Kidney (tissue), 22 donors: ENCODE measurements at places on chromosomes 1 and 21. TPM values are rescaled to one million over a fixed set of nuclear protein-coding genes. Genes with fewer than 3 reads are reported as not detected.

DNA sequence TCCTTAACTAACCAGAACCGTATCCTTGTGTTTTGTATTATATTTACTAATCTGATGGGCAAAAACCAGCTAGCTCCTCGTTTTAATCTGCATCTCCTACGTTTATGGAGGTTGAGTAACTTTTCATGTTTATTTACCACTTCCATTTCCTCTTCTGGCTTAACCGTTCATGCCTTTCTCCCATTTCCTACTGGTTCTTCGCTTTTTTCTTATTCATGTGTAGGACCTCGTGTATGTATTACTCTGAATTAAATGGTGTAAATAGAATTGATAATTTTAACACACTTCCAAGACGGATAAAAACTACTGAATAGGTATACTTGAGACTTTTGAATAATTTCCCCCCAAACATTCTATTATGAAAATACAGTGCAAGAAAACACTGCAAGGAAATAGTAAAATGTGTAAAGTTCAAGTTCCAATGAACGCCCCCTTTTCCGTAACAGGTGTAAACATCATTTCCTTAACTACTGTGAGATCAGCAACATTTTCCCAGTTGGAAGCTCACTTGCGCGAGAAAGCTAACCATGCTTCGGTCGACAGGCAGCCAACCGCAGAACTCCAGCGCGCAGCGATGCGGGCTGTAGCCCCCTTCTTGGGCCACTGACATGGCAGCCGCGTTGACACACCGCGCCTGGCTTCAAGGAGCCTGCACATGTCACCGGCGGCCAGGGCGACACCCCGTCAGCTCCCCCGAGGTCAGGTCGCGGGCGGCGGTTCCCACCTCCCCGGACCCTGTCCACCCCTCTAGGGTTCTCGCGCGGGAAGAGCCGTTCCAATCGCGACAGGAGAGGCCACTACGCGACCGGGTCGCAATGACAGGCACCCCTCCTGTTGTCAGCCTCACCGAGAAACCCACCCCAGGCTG lies 816 bp downstream of the EDEM3 start:
- no peaks in the 10 kb centered on the region for H3K4me1 ChIP-seq
- no peaks in the 10 kb centered on the region for H3K27me3 ChIP-seq
- H3K4me3 ChIP-seq, result peak overlapping the region; percentile 92
- peak overlapping the region; percentile 97 for H3K27ac ChIP-seq
- no peak for DNase-seq

GRCh38 chr1:155012026-155012546 lies 9.5 kb downstream of the ZBTB7B start:
- H3K4me1 ChIP-seq, result peaks cover 18% of the 10 kb centered on the region
- DNase-seq, result peak; percentile 62
- peak overlapping the region; percentile 28 for H3K27ac ChIP-seq
- no peak overlapping the region for H3K4me3 ChIP-seq
- no peaks in the 10 kb centered on the region for H3K36me3 ChIP-seq

GRCh38 chr21:28256420-28256831 lies 736.3 kb downstream of the LTN1 start:
- peak overlapping the region; percentile 11 for H3K4me3 ChIP-seq
- no peaks in the 10 kb centered on the region for H3K36me3 ChIP-seq
- DNase-seq, result peak; percentile 14
- H3K4me1 ChIP-seq, result peaks cover 6% of the 10 kb centered on the region
- peak overlapping the region; percentile 71 for H3K27ac ChIP-seq

- H3K36me3 ChIP-seq, result no peaks in the 10 kb centered on the region
- no peak overlapping the region for H3K27ac ChIP-seq
- H3K4me1 ChIP-seq, result peaks cover 26% of the 10 kb centered on the region
- no peaks in the 10 kb centered on the region for H3K27me3 ChIP-seq
Measured at GRCh38 chr1:3771108-3772026, 1.2 kb upstream of the SMIM1 start.

- H3K27ac ChIP-seq, result no peak overlapping the region
- no peak overlapping the region for H3K4me3 ChIP-seq
- H3K27me3 ChIP-seq, result peaks cover 2% of the 10 kb centered on the region
- no peak for DNase-seq
- no peaks in the 10 kb centered on the region for H3K36me3 ChIP-seq
- H3K4me1 ChIP-seq, result peaks cover 2% of the 10 kb centered on the region
Measured at GRCh38 chr1:1179346-1179982, 5.8 kb downstream of the TTLL10 start.

- H3K27ac ChIP-seq, result no peak overlapping the region
- H3K4me1 ChIP-seq, result no peaks in the 10 kb centered on the region
- no peak for DNase-seq
- H3K36me3 ChIP-seq, result no peaks in the 10 kb centered on the region
Measured at GRCh38 chr1:6953216-6953615, 168.0 kb downstream of the CAMTA1 start.

DNA sequence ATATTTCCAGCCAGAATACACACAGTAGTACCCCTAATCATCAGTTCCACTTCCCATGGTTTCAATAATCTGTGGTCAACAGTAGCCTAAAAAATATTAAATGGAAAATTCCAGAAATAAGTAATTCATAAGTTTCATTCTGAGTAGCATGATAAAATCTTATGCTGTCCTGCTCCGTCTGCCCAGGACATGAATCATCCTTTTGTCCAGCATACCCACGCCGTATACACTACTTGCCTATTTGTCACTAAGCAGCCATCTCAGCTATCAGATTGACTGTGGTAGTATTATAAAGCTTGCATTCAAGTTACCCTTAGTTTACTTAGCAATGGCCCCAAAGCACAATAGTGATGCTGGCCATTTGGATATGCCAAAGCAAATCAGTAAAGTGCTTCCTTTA lies 118.7 kb downstream of the SLC5A9 start:
- H3K4me3 ChIP-seq, result no peak overlapping the region
- H3K36me3 ChIP-seq, result no peaks in the 10 kb centered on the region
- H3K27ac ChIP-seq, result no peak overlapping the region

DNA sequence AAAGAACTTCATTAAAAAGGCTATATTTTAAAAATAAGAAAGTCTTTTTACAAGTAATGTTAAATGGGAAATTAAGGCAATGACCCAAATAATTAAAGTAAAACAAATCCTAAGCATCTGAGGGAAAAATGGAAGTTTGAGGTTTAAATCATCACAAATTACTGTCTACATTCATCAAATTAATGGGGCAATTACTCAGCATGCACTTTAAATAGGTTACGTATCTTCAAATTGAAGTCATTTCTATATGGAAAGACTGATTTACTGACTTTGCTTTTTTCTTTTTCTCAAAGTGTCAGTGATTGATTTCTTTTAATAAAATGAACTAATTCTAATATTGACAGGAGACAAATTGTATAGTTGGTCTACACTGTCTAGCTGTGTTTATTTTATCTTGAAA lies 1452.3 kb downstream of the NCAM2 start:
- DNase-seq, result no peak
- no peaks in the 10 kb centered on the region for H3K36me3 ChIP-seq
- no peak overlapping the region for H3K4me3 ChIP-seq
- H3K27ac ChIP-seq, result no peak overlapping the region
- H3K27me3 ChIP-seq, result no peaks in the 10 kb centered on the region

DNA sequence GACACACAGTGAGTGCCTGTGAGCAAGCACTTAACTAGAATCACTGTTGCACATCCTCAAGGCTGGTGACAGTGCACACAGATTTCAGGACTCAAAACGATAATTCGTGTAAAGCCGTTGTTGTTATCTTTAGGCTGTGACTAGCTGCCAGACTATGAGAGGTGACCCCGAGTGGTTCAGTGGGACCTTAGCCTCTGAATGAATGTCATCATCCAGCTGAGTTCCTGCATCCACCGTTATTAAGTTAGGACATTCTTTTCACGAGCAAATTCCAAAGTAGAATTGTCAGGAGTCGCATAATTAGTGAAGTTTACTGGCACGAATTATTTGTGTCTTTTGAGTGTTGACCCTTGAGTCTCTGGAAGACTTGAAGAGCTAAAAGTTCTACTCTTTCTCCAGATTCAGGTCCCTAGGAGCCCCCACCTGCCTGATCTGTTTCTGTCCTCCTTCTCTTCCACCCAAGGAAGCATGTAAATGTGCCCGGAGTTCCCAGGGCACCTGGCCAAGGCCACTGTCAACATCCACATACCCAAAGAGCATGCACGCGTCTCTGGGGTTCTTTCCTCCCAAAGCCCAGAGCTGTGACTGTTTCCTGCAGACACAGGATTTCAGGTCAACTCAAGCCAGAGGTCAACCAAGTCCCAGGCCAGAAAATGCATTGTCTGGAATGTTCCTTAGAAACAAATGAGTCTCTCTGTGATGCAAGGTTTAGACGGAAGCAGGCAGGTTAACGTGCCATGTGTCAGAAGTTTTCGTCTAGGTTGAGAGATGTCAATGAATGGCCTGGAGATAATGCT lies 207.2 kb downstream of the TOMM20 start:
- H3K4me3 ChIP-seq, result no peak overlapping the region
- peaks cover 46% of the 10 kb centered on the region for H3K4me1 ChIP-seq
- DNase-seq, result peak; percentile 52
- peak overlapping the region; percentile 29 for H3K27ac ChIP-seq
- no peaks in the 10 kb centered on the region for H3K36me3 ChIP-seq
- no peaks in the 10 kb centered on the region for H3K27me3 ChIP-seq

DNA sequence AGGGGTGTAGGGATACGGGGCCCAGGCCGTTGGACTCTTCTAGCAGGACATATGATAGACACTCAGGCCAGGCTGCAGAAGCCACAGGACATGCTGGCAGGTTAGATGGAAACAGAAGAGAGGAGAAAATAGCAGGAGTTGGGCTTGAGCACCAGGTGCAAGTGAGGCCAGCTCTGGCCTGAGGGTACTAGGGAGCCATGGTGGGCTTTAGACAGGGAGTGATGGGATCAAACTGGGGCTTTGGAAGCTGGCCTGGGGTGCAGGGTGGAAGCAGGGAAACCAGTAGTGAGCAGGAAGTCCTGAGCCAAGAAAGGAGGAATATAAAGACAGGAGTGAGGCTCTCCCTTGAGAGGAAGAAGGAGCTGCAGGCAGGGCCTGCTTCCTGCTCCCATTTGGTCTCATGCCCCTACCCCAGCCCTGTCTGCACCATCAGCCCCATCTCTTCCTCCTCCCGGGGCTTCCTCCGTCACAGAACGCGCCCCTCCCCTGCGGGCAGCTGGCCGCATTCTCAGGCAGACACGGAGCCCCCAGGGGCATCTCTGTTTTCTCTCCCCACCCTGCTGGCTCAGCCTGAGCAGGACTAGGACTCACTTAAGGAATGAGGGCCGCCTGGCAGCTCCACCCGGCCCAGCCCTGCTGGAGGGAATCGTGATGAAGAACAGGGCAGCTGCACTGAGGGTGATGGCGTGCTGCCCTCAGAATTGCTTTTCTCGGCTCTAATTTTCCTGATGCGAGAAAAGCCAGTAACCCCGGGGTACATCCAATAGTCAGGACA lies 165.5 kb upstream of the TMEM51 start:
- no peak for DNase-seq
- H3K36me3 ChIP-seq, result no peaks in the 10 kb centered on the region
- no peaks in the 10 kb centered on the region for H3K4me1 ChIP-seq
- H3K4me3 ChIP-seq, result no peak overlapping the region

DNA sequence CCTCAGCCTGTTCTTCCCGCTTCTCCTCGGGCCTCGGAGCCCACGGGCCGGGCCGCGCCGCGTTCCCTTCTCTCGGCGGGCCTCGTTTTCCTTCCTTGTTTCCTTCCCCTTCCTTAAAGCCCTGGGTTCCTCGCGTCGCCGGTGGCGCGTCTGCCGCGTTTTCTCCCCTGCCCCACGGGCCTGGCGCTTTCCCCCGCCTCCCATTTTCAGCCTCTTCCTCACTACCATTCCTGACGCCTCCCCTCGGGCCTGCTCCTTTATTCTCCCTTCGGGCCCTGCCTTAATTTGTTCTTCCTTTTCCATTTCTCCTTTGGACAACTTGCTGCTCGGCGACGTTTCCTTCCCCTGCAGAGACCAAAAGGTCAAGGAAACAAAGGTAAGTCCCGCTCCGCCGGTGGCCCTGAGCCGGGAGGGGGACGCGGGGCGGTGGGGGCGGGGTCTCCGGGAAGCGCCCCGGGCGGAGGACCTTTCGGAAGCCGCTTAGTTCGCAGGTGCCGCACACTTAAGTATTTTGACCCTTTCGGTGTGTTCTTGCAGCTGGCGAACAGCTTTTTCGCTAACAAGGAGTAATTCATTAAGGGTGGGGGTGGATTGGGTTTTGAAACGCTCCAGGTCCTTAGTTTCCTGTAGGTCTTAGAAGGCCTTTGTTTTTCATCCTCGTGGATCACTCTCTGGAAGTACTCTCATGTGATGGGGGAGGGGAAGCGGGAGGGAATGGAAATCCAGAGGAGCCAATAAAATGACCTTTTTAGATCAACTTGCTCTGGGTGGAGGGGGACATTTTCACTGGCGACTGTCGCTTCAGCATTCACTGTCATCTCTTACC lies 780 bp downstream of the YTHDF2 start:
- H3K4me3 ChIP-seq, result peak overlapping the region; percentile 87
- H3K4me1 ChIP-seq, result peaks cover 15% of the 10 kb centered on the region
- peak overlapping the region; percentile 94 for H3K27ac ChIP-seq
- no peaks in the 10 kb centered on the region for H3K27me3 ChIP-seq
- peaks cover 8% of the 10 kb centered on the region for H3K36me3 ChIP-seq
- DNase-seq, result peak; percentile 72

DNA sequence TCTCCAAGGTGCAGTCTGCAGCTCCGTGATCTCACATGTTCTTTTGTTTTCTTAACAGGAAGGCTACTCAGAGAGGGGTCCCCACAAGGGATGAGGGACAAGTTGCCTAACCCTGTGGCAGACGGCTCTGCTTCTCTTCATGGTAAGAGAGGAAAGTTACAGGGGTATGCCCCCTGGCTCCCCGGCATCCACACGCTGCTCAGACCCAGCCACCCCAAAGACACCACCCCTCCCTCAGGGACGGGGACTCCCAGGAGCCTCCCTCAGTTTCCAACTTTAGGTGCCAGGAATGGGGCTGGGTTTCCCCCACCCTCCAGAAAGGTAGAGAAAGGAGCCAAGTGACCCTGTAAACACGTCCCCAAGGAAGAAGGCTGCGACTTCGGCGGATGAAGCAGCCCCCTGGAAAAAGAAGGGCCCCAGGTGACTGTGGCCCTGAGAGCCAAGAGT lies 19.7 kb downstream of the OPTC start:
- no peak for DNase-seq
- H3K4me1 ChIP-seq, result peaks cover 3% of the 10 kb centered on the region
- H3K4me3 ChIP-seq, result no peak overlapping the region
- H3K27me3 ChIP-seq, result no peaks in the 10 kb centered on the region
- no peaks in the 10 kb centered on the region for H3K36me3 ChIP-seq

GRCh38 chr21:37460196-37460595 lies 93.6 kb downstream of the DYRK1A start:
- H3K27me3 ChIP-seq, result no peaks in the 10 kb centered on the region
- H3K27ac ChIP-seq, result no peak overlapping the region
- peaks cover 15% of the 10 kb centered on the region for H3K4me1 ChIP-seq
- no peak for DNase-seq
- no peaks in the 10 kb centered on the region for H3K36me3 ChIP-seq

- DNase-seq, result no peak
- no peaks in the 10 kb centered on the region for H3K36me3 ChIP-seq
- no peaks in the 10 kb centered on the region for H3K4me1 ChIP-seq
- no peak overlapping the region for H3K27ac ChIP-seq
- no peaks in the 10 kb centered on the region for H3K27me3 ChIP-seq
Measured at GRCh38 chr1:34745666-34746065, 9.2 kb upstream of the GJB5 start.

- H3K4me3 ChIP-seq, result no peak overlapping the region
- H3K4me1 ChIP-seq, result peaks cover 5% of the 10 kb centered on the region
- DNase-seq, result no peak
Measured at GRCh38 chr21:37437376-37438080, 71.0 kb downstream of the DYRK1A start.

The OLIG2 gene
- not detected for total RNA-seq

The SPATA45 gene
- 0.57 TPM for total RNA-seq

The ELOVL1 gene
- total RNA-seq, result 85.1 TPM

The TAS1R3 gene
- 1.3 TPM for total RNA-seq

The SMIM1 gene
- total RNA-seq, result 7.0 TPM

The ATP1B1 gene
- total RNA-seq, result 686 TPM

The ZNF593OS gene
- total RNA-seq, result not detected

The KANK4 gene
- 0.50 TPM for total RNA-seq

The PTPN7 gene
- 5.5 TPM for total RNA-seq
